HT-29 (cell line): ENCODE measurements at places on chromosomes 3 and 15.

- peak; percentile 33 for DNase-seq
These were observed 1.9 kb downstream of the CBLB start for GRCh38 chr3:105866656-105867653.

- DNase-seq: no peak
These were observed 28.7 kb upstream of the ARIH1 start for GRCh38 chr15:72445426-72445825.

- no peak for DNase-seq
These were observed 293.8 kb downstream of the PTPRG start for GRCh38 chr3:61855211-61855610.

DNA sequence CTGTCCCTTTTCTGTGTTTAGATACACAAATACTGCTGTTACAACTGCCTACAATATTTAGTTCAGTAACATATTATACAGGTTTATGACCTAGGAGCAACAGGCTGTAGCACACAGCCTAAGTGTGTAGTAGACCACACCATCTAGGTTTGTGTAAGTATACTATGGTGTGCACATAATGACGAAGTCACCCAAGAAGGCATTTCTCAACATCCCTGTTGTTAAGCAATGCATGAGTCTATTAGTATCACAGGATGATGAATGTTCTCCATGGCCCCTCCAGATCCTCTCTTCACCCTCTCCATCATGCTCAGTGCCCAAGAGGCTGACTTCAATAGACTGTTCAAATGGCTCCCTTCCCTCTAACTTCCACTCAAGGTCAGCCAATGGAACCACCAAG, 14.6 kb upstream of the SEC62 start:
- DNase-seq: no peak

- no peak for DNase-seq
These were observed 83.9 kb upstream of the MEX3B start for GRCh38 chr15:82129761-82130160.

GRCh38 chr3:42635111-42635510, 18.4 kb upstream of the ZBTB47 start:
- DNase-seq: no peak

DNA sequence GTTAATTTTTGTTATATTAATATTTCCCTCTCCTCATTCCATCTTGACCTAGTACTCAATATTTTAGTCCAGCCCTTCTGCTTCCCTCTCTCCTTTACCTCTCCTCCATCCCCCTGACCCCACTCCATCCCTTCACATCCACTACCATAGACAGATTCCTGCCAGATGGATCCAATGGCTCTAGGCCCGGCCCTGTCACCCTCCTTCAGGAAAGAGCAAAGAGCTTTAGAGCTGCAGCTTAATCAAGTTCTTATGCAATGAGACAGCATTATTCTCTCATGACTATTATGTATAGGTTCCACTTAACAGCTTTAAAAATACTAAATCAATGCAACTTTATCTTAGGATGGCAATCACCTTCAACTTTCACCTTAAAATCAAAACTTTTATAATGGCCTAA, 200.7 kb upstream of the TTC14 start:
- no peak for DNase-seq

DNA sequence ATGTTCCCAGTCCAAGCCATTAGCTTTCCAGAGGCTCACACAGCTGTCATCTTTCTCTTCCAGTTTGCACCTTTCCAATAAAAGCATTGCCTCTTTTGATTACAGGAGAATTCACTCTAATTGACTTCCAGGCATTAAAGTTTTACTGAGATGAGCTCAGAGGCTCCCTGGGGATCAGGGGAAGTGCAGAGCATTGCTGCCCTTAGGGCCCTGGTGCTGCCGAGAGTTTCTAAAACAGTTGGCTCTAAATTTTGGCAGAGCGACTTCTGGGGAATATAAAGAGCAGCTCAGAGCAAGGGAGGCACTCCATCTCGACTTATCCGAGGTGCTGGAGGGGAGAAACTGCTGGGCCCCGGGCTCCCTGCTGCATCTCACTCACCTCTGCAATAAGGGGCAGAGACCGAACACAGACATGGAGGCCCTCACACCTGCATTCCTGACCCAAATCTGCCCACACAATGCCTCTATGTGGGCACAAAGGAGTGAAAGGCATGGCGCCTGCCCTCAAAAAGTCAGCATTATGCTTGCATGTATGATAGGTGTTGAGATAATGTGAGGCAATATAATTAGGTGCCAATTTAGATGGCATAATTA, 61.7 kb downstream of the SCN11A start:
- DNase-seq: no peak

DNA sequence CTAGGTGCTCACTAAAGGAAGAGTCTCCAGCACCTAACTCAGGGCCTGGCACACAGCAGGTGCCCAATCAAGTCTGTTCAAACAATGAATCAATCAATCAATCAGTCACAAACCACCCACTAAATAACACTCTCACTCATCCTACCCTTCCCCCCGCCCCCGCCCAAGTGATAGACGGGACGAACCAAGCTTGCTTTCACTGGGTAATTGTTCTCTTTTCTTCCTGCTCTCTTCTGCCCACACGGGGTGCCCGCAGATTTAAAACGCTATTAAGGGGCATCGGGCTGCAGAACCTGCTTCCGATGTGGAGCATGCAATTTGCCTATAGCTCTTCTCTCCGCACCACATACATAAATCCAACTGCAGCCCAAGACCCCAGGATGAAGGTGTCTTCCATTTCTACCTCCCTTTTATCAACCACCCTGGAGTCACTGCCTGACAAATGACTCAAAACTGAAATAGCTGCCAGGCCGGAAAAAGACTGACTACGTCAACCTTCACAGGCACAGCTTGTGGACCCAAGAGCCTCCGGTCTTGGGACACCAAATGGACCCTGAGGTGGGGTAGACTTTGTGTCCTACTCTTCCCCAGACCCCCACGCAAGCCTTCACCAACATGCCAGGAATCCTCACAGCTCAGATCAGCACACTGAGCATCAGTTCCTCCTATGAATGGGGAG, 1.7 kb downstream of the KLHL25 start:
- peak; percentile 22 for DNase-seq

GRCh38 chr3:4977853-4978203, 1.4 kb upstream of the BHLHE40 start:
- no peak for DNase-seq

- no peak for DNase-seq
These were observed 60.8 kb downstream of the RGMA start for GRCh38 chr15:93028111-93028631.

DNA sequence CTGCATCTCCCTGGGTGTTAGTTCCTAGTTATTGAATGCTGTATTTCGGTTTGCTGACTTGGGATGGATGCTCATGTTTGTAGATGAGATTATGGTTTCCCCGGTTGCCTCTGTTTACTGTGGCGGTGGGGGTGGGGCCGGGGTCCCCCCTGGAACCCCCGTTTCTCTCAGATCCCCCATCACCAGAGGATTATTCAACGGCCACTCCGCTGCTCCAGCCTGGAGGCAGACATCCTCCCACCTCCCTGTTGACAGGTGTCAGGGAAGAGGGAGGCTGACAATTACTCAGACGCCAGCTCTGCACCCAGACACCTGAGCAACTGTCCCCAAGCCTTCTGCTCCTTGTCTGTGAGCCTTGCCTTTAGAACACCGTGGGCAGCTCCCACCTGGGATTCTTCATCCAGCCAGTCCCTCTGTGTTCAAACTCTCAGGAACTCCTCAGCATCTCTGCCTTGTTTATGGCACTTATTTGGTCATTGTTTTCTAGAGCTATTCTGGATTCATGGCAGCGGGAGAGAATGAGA, 95.9 kb upstream of the PRR20G start:
- DNase-seq: no peak

DNA sequence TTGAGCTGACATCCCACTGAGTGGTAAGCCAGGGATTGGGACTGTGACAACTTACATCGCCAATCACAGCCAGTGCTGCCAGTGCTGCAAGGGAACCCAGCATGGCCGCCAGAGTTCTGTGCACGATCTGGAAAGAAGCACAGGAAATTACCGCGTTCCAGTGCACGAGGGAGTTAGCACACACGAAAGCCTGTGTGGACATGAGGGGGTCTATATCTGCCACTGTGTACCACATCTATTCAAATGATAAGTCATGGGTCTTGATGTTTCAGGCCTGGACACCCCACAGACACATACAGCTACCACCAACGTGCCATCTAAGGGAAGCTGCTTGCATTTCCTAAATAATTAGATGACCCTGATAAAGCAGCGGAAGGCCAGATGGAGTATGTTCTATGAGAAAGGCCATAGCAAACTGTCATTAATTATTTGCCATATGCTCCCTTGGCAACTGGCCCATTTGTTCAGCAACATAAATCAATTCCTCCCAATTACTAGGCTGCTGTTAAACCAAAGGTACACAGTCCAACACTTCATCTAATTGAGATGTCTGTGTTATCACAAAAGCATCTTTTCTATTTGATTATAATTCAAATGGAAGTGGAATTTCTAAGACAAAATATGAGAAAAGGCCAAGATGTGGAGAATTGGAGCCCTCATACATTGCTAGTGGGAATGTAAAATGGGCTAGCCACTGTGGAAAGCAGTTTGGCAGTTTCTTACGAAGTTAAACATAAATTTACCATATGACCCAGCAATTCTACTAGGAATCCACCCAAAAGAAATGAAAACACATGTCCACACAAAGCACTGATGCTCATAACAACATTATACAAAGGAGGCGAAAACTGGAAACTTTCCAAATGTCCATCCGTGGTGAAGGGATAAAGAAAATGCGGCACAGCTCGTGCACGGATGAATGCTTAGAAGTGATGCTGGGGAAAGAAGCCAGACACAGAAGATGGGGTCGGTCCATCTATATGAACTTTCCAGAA, 108.3 kb downstream of the OCA2 start:
- no peak for DNase-seq

- DNase-seq: no peak
These were observed 57.3 kb downstream of the ARNT2 start for GRCh38 chr15:80461356-80462095.

DNA sequence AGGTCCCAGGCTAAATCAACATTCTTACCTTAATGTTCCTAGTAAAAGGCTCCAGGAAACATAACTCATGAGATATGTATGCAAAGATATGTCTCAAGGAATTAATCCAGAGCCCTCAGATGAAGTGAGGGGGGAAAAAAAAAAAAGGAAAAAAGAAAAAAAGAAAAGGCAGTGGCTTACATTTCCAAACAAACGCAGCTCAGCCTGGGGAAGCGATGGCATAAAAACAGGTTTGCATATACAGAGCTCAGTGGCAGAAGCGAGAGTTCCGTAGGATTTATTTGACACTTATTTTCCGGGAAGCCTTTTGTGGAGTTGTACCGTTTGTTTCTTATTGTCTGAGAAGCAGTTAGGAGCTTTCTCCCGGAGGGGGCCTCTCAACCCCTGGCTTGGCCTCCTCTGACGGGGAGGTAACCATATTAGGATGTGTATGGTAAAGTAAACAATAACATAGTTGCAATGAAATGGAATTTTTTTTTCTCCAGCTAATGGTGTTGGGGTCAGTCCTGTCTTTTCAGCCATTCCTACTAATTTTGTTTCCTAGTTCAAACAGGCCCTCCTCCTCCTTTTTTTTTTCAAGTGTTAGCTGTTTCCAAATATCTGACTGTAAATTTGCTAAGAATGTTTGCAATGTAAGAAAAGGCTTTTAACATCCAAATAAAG, 338.6 kb downstream of the FOXP1 start:
- DNase-seq: peak; percentile 4

DNA sequence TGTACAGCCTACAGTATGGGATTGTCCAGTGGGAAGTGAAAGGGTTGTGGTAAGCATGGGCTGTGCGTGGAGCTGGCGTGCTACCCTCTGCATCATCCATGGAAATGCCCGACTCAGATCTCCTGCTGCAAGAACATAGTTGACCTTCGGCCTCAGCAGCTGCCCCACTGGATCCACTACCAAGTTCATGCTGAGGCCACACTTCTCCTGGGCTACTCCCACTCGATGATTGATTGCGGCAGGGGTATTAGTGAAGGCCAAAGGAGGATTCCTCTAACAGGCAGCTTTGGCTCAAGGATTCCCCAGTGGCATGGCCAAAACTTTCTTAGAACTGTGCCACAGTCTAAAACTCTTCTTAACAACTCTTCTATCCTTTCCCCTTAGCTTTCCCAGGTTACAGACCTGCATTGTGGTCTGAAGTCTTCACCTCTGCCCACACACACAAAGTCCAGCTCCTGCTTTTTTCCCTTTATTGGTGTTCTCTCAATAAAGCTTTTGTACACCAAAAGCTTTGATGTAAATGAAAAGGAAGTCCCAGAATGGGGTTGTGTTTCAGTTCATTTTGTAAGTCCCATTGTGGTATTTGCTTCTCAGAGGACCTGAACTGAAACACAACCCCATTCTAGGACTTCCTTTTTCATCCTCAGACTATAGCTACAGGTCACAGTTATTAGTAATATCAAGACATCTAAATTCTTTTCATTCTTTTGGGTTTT, 4.9 kb upstream of the TBC1D5 start:
- DNase-seq: no peak

GRCh38 chr3:145015253-145015652, 1043.6 kb downstream of the DIPK2A start:
- DNase-seq: no peak

DNA sequence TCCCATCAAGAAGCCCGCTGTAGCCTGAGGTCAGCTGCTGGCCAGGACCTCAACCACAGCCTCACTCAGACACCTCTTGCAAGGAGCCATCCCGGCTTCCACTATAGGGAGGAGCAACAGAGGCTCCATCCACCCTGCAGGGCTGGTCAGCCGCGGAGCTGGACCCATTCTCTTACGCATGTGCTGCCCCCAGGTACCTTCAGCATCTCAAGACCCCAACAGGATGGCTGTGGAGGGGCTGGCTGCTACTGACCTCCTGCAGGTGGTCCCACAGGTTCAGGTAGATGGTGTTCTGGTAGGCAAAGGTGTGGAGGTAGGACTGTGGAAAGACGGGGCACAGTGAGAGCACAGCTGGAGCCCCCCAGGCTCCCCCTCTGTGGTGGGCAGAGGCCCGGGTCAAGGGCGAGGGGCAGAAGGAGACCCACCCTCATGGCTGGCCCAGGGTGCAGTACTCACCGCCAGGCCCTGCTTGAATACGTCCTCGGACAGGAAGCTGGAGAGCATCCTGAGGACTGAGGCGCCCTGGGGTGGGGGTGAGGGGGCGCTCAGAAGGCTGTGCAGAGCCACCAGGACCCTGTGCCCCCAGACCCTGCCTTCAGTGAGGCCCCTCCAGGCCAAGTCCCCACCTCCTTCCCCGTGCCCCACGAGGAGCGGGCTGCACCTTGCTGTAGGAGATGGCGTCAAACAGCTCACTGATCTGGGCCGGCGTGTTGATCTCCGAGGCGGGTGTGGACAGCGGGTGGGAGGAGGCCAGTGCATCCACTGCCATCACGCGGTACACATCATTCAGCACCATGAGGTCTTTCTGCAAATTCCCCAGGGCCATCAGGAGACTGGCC, 11.4 kb downstream of the ANPEP start:
- DNase-seq: no peak
